Globus pallidus (tissue), 1 donor: ENCODE measurements at places on chromosomes 12 and 14.
A peak's percentile ranks its signal among the peaks of the same experiment; 100 is the strongest.

GRCh38 chr14:100654025-100654813 lies 67.0 kb upstream of the BEGAIN start:
- DNase-seq = no peak

DNA sequence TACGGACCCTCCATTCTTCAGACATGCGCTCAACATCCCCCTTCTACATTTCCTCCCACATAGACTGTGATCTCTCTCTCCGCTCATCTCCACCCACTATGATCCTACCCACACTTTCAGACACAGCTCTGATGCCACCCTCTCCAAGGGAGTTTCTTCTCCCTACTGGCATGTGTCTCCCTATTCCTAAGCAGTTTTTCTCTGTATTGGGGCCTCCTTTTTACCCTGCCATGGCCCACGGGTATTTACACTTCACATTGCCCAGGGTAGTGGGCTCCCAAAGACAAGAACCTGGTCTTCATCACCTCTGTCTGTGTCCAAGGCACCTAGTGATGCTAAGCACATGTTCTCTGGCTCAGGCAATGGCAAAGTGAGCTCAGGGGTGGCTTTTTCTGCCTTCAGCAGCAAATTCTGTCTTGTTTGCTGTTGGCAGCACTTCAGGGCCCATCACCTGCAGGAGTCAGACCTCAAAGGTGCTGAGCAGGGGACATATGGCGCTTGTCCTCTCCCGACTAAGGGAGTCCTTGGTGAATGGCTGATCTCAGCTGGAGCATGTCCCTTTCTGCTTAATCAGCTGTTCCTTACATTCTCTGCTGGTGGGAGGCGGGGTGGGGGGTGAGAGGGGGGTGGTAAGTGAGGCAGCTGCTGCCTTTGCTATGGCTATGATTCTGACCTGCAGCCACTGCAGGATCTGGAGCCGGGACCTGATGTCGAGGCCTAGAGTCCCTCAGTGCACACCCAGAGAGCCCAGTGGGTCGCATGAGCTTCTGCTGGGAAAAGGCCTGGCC lies 256.8 kb downstream of the PCNX1 start:
- no peak for DNase-seq

- no peak for DNase-seq
Measured at GRCh38 chr12:3012786-3013185, 53.6 kb downstream of the TEAD4 start.

GRCh38 chr14:60840313-60840712 lies 105.8 kb downstream of the MNAT1 start:
- no peak for DNase-seq

DNA sequence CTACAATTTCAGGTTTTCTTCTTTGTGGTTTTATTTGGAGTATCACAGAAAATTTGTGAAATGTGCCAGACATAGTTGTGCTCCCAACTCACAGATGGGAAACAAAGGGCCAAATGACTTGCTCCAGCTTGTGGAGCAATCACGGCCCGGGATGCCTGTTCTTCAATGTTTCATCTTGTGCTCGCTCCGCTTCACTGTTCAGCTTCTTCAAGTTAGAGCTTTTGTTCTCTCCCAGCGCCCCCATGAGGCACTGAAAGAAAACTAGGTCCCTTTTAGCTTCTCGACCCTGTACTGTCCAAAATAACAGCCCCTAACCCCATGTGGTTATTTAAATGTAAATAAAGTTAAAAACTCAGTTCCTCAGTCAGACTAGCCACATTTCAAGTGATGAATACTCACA lies 187.9 kb upstream of the STXBP6 start:
- peak; percentile 27 for DNase-seq

DNA sequence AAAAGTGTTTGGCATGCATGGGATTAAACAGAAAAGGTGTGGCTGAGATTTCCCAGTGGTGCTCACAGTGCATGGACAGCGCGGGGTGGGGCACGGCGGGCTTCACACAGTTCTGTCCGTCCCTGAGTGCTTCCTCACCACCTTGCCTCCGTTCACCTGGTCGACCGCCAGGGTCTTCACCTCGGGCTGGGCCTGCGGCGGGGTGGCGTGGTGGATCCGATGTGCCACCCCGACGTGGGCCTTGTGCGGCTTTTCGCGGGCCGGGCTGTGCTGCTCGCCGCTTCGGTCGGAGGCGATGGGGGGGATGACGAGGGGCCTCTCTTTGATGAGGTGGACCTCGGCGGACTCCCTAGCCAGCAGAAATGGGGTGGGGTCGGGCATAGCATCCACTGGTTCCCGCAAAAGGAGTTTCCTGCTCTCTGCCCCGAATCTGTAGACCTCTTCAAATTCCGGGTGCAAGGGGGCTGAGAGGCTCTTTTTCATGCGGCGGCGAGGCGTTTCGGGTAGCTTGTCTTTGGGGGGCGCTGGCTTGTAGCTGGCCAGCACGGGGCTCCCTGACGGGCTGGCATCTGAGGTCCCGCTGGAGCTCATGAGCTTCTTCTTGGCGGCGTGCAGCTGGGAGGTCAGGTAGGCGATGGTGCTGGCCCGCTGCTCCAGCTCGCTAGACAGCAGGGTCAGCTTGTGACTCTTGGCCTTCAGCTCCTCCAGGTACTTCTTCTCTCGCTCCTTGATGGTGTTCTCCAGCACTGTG lies 35.5 kb downstream of the CCDC92 start:
- DNase-seq = no peak

DNA sequence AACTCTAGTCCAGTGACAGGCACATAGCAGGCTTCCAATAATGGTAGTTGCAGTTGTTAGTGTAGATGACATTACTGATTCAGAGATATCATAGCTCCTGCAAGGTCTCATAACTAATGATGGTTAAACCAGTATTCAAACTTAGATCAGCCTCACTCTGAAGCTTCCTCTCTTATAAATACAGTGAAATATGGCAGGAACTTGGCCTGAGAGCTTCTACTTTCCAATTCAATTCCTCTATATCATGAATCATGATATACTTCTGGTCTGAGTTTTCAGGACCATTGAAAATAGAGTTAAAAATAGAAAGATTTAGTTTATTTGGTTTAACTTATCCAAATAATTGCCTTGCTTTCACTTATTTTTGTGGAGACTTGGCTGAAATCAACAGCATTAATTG lies 167.5 kb upstream of the NOVA1 start:
- no peak for DNase-seq

GRCh38 chr12:39723831-39724230 lies 104.2 kb upstream of the ABCD2 start:
- no peak for DNase-seq

DNA sequence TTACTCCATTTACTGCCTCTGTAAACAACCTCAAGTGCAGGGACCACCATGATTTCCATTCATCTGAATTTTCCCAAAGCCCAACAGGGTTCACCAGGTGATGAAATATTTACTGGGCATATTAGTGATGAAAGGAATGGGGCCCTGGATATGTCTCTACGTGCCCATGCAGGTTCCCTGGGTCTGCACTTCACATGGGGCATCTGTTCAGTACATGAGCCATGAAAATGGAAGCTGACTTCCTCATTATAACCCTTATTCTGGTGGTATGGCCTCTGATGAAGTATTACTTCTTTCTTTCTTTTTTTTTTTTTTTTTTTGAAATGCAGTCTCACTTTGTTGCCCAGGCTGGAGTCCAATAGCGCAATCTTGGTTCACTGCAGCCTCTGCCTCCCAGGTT lies 26.5 kb upstream of the CORO1C start:
- DNase-seq = no peak

DNA sequence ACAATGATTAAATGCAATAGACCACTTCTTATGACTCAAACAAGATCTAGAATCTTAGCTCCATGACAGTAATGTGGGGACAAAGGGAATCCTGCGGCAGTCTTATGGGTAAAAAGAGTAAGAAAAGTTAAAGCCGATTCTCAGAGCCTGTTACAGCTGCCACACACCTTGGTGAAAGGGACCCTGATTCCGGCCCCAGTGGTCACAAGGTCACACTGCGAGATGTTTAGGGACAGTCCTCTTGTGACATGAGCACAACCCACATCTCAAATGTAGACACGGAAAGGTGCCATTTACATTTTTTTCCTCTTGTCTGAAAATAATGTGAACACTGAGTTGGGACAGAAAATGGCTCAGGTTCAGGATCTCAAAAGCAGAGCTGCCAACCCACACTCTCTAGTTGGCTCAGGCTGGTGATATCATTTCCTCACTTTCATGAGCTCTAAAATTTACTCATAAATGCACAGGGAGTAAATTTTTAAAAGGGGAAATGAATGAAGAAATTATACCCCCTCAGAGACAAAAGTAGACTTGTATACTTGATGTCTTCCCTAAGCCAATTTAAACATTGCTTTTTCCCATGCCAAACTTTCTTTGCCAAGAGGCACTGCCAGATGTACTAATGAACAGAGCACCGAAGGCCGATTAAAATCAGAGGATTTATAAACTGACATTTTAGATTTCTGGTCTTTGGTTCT lies 113.1 kb upstream of the OVCH1 start:
- no peak for DNase-seq

DNA sequence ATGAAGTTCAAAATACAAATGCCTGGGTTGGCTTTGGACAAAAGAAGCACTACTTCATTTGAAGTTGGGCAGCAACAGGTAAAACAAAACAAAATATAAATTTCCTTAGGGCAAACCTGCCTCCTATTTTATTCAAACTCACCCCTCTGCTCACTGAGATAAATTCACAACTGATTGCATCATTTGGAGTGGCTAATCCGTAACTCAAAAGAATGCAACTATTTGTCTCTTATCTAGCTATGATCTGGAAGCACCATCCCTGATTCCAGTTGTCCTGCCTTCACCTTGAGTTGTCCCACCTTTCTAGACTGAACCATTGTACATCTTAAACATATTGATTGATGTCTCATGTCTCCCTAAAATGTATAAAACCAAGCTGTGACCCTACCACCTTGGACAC lies 145.0 kb downstream of the CCER1 start:
- DNase-seq = no peak

DNA sequence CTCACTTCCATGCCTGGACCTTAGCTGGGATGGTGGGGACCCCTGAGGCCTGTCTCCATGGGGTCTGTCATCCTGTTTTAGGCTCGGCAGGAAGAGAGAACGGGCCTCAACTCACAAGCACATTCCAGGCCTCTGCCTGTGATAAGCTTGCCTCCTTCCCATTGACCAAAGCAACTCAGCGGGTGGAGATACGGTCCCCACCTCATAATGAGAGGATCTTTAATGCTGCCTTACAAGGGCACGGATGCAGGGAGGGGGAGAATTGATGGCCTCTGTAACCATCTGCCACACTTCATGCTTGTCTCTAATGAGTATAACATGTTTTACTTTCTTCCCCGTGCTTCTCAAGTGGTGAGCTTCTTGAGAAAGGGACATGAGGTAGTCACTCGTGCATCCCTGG lies 50.0 kb downstream of the GLT1D1 start:
- DNase-seq = no peak
